ENCODE measurements at places on chromosomes 4 and X.

DNA sequence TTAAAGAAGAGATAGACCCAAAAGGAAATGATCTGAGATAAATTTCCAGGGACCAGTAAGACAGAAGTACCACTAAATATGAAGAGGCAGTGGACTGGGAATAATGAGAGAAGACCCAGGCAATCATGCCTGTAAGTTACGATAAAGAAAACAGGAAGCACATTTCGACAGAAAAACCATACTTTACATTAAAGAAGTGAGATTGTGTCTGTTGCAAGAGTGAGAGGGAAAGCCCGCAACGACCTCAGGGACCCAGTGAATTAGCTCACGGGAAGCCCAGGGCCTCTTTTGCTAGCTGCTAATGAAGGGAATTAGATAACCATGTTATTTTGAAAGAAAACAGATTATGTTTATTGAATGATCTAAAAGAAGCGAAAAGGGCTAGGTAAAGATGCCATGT, 28.9 kb upstream of the ACSL1 start:
- no peak for DNase-seq

DNA sequence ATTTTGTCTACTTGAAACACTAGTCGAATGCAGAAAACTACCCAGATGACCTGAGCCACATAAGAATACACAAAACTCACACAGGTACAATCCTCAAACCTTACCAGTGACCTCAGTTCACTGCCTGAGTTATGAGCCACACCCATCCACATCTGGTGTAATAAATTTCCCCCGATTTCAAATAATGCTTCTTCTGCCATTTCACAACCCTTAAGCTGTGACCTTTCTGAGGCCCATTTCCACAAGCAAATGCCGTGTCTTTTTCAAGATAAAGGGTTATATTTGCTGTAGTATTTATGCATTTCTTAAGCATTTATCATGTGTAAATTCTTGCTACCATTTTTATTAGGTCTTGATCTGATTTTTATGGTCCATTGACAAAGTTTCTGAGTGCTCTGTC, 1.8 kb upstream of the ARHGEF38 start:
- DNase-seq, result no peak

- no peak for DNase-seq
Observed at GRCh38 chrX:48475296-48475695, 703 bp upstream of the FTSJ1 start.

DNA sequence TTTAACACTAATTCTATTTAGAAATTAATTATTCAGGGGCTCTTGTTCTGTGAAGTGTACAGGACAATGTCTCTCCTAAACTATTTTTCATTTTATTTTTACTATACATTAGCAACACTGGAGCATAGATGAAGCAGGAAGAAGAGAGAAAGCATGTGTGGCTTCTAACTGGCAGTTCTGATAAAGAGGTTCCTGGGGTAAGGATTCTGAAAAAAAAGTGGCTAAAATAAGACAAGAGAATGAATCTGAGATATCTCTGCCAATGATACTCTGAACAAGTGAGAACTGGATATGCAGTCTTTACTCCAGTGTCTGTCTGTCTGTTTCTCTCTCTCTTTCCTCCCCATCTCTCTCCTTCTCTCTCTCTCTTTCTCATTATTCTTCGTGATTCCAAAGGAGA, 125.9 kb downstream of the MAML3 start:
- DNase-seq, result no peak

DNA sequence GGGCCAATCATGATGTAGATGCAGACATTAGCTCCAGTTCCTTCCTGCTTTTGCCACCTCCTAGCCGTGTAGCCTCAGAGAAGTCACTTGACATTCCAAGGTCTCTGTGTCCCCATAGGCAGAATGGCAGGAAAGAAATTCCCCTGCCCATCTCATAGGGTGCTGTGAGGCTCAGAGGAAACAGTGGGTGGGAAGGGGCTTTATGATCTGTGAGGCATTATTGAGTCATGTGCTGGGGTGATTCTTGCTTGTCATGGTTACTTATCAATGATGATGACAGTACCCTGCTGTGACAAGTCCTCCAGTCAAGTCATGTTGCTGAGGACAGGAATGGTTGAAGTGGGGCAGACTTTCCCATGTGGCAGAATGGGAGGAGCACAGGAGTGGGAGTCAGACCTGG, 63.7 kb downstream of the MSX1 start:
- DNase-seq, result no peak

DNA sequence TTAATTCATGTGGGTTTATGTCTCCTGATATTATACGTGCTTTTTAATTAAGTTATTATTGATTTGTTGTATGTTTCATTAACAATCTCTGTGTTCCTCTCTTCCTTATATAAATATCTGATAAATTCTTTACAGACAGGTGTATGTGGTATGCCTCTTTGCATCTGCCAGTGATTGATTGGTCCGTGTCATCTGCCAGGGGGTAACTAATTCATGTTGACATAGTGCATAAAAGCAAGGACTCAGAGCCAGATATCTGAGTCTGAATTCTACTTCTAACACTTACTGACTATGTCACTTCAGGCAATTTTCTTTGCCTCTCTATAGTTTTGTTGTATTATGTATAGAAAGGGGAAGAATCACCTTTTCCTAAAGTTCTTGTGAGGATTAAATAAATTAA, 5.2 kb upstream of the AMBN start:
- DNase-seq, result no peak

GRCh38 chrX:11535156-11535919, 130.4 kb downstream of the ARHGAP6 start:
- DNase-seq, result no peak

GRCh38 chrX:110167952-110168451, 149.9 kb downstream of the AMMECR1 start:
- DNase-seq, result no peak

DNA sequence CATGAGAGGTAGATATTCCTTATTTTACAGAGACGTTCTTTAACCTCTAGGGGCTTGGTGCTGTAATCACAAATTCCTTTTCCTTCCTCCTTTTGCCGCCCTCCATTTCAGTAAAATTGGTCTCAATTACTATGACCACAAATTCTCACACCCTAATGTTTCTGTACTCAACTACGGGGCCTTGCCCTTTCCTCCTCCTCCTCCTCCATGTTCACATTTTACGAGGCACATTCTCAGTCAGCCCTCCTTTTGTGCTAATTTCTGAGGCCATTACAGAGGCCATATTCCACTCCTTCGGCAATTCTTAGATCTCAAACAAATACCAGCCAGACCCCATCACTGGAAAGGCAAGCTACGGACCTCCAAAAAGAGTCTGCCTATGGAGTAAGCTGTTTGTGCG, 92.1 kb downstream of the SH3KBP1 start:
- DNase-seq, result no peak

- no peak for DNase-seq
Observed at GRCh38 chrX:71930298-71930697, 19.7 kb downstream of the NHSL2 start.
